ENCODE measurements at places on chromosomes 6 and 20.

DNA sequence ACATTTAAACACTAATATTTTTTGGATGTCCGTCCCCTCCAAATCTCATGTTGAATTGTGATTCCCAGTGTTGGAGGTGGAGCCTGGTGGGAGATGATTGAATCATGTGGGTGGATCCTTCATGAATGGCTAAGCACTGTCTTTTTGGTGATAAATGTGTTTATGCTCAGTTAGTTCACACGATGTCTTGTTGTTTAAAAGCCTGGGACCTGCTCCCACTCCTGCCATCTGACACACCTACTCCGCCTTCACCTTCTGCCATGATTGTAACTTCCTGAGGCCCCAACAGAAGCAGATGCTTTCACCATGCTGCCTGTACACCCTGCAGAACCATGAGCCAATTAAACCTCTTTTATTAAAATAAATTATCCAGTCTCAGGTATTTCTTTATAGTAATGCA is 114.7 kb downstream of the TNFAIP3 start:
- no peak for DNase-seq

DNA sequence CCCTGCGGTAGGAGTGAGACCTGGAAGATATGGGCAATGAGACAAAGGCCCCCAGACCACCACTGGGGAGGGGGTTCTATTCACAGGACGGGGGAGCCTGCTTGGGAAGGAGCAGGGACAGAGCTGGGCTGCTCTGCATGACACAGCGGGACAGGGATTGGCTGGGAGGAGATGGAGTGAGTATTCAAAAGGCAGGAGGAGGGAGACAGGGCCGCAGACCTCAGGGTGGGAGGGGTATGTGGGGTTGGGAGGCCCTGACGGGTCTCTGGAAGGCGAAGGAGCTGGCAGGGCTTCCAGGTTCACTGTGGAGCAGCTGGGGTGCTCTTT is 60.8 kb upstream of the RPS6KA2 start:
- DNase-seq, result no peak

DNA sequence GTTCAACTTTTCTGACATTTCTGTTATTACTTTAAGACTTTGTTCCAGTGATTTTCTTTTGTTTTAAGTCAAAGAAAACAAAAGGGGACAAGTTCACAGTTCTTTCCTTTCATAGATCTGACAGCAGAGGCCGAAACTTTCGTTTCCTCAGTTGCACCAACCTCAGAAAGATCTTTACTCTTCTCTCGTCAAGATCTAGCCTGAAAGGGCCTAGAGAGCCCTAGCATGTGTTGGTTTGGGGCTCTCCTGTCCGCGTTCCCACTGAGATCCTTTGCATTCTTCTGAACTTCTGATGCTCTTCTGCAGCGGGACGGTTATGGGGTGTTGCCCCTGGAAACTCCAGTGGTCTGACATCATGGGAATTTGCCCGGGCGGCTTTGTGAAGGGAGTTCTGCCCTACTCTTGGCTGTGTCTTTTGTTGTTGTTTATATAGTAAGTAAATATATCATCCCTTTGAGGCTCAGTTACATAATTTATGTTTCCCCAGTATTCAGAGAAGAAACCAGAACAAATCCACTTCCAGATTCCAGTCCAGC is 129.1 kb downstream of the SASH1 start:
- no peak for DNase-seq

GRCh38 chr6:36353411-36353915 is 16.8 kb upstream of the BNIP5 start:
- DNase-seq, result no peak

- no peak for DNase-seq
Observed at GRCh38 chr20:31949877-31950646, 1.8 kb downstream of the PDRG1 start.

- DNase-seq, result no peak
Observed at GRCh38 chr20:20849161-20849560, 136.7 kb upstream of the RALGAPA2 start.

DNA sequence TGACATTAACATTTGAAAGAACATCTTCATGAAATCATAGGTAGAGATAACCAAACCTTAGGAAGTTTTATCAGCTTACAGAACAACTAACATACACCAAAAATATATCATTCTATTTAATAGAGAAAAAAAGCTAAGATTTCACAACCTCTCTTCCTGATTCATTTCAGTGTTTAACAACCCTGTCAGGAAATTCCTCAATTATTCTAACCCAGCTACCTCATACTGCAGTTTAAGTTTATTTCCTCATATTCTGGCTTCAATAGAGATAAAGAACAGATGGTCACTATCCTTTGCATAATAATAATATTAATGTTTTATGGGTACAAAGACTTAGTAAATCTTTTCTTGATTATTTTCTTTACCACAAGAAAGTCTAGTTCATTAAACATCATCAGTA is 112.9 kb upstream of the HSF2 start:
- no peak for DNase-seq

DNA sequence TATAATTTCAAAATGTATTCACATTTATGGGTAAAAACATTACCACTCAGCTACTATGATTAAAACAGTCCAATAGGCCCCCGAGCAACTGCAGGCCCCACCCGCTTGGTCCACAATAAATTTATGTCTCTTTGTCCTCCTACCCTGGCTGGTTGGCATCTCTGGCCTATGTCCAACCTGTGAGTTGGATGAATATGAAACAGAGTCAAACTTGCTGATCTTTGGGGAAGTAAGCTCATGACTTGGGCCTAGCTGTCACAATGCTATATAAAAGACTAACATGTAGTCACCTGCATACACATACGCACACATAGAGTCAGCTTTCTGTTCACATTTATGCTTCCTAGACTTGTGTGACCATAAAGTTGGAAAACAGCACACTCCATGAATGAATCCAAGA is 20.5 kb downstream of the MAP7 start:
- DNase-seq, result no peak

GRCh38 chr6:160831739-160832138 is 129.7 kb downstream of the PLG start:
- no peak for DNase-seq

All from NCI-H2081 (cell line).